ENCODE measurements at places on chromosomes 5 and 9.

- DNase-seq: no peak
Measured at GRCh38 chr9:112881331-112881730, 9.3 kb downstream of the SLC46A2 start.

- no peak for DNase-seq
Measured at GRCh38 chr5:176413255-176413565, 3.1 kb downstream of the CLTB start.

GRCh38 chr9:101878734-101879133, 140.3 kb upstream of the GRIN3A start:
- DNase-seq: no peak

DNA sequence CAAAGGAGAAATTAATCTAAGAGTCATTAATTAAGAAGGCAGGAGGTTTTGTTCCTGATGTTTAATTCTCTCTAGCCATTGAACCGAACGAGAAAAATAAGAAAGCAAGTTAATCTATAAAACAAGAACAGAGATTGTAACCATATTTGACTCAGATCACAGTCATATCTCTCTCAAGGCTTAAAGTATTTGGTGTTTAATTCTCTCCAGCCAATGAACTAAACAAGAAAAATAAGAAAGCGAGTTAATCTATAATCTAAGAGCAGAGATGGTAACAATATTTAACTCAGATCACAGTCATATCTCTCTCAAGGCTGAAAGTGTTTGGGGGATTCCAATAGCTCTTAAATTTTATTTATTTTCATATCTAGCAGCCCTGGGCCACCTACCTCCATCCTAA, 74.4 kb upstream of the SHISAL2B start:
- no peak for DNase-seq

GRCh38 chr9:99054581-99054980, 50.3 kb upstream of the TGFBR1 start:
- no peak for DNase-seq

DNA sequence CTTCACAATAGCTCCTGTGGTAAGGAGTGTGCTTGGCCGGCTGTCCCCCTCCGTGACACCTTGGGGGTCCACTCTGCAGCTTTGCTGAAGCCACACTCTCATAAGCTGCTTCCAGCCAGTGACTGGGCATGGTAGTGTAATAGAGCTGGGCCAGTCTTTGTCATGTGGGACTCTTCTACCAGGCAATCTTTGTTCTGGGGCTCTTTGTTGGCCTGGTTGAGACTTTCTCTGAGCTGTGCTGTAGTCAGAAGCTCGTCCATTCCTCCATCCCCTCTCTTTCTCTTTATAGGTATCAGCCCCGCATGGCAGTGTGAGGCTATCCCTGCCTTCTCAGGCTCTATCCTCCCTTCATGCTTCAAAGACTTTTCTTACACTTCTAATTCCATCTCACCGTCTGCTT, 25.7 kb downstream of the CARD6 start:
- no peak for DNase-seq

GRCh38 chr5:78747705-78748359, 99.3 kb upstream of the LHFPL2 start:
- DNase-seq: peak; percentile 65

- peak; percentile 17 for DNase-seq
Measured at GRCh38 chr5:135488727-135489465, 36.7 kb upstream of the TIFAB start.

DNA sequence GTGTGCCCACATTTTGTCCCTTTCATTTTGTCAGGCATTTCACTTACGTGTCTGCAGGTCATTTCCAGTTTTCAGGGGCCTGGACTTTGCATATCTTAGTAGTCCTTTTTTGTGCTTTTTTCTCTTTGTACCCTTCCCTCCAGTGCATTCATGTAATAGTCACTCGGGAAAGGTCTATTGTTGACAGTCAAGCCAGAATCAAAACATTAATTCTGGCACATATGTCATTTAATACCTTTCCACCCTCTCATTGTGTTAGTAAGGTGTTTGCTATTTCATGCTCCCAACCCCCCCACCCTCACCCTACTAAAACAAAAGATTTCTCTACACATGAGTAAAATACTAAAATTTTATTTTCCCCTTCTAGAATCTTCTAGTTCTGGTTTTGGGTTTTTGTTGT, 42.7 kb downstream of the UGCG start:
- no peak for DNase-seq

DNA sequence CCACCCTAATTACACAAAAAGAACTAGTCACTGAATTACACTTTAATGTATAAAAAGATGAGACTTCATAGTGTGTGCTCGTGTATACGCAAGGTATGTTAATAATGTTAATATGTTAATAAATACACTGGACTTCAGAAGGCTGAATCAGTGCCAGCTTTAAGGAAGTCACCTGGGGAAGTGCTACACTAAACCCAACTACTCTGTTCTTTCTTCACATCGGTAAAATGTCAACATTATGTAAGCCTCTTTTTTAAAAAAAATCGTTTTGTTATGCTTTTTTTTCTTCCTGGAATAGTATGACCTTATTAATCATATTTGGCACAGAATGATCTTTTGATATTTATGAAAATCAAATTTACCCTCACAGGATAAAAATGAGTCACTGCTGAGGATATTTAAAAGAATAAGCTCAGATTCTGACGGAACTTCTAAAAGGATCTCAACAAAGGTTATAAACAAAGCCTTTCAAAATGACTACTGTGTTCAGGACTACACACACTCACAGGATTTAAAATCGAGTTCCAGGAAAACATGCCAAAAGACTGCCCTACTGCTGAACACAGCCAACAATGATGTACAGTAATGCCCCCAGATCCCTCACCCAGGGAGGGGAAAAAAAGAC, 75.9 kb downstream of the AUH start:
- DNase-seq: peak; percentile 64

DNA sequence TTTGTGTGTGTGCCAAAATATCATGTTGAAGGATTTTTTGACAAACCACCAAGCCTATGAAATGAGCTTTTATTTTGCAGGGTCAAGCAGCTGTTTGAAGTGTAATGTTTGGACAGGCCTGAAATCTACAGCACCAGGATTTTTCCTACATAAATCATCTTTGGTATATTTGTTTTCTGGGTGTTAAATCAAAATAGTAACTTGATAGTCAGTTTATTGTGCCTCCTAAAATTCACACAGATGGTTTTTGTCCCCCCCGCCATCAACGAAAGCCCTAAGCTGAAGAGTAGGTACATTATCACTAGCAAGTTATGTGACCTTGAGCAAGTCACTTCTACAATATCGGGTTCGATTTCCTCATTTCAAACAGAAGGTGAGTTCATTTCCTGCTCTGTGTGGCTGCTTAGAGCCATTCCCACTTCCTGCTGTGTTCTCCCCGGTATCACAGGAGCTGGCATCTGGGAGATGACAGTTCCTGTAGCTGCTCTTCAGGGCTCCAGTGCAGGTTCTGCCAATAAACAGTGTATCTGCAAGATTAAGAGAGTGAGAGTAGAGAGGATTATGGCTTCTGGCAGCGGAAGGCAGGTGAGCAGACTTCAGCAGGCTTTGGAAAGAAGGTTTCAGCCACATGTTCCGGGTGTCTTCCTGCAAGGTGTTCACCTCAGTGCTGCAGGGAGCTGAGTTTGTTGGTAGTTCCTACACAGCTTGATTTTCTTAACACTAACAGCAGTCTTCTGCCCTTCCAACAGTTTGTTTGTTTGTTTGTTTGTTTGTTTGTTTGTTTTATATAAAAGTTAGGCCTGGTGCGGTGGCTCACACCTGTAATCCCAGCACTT, 48.4 kb upstream of the GNE start:
- DNase-seq: no peak

DNA sequence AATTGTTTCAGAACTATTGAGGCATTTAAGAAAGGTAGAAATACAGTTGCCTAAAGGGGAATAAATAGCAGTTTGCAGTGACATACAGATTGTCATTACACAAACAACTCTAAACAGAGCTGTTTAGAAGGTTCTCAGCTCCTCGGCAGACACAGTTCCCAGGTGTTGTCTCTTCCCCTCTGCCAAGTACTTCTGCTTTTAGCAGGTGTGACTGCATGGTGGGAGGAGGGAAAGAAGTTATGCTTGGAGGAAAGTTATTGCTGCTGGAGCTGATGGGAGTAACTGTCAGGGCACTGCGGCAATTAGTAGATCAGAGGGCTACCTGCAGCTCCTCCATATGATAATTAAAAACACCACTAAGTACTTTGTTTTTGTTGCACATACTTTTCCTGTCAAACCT, 14.5 kb downstream of the EDIL3 start:
- no peak for DNase-seq

DNA sequence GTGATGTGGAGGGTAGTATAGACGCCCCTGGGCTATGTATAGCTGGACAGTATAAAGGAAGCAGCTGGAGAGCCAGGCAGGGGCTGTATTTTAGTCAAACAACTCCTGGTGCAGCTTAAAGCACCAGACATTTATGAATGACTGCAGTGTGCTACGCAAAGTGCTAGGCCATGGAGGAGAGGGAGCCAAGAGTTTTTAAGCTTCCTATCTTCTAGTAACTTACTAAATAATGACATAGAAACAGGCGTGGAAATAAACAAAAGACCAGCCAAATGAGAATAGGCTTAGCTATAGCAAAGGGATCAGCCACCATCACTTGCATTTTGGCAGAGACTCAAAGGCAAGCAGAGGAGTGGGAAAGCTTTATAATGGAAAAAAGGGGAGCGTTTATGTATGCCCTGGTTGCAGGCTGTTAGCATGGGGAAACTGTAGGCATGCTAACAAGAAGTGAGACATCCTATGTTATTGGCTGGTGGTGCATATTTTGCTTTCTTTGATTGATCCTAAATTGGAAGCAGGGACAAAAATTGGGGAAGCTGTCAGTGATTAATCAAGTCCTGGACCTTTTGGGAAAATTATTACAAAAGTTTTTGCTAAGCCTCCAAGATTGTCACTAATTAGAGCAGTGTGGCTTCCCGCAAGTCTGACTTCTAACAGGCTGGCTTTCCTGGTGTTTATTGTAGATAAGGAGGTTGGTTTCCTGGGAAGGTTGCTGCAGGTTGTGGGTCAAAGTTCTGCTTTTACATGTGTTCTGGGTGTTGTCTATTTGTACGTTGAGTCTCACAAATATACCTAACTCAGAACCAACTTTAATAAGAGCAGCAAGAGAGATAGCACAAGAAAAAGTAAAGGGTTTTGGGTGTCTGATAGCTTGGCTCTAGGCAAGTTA, 46.6 kb downstream of the RAB3C start:
- DNase-seq: no peak

DNA sequence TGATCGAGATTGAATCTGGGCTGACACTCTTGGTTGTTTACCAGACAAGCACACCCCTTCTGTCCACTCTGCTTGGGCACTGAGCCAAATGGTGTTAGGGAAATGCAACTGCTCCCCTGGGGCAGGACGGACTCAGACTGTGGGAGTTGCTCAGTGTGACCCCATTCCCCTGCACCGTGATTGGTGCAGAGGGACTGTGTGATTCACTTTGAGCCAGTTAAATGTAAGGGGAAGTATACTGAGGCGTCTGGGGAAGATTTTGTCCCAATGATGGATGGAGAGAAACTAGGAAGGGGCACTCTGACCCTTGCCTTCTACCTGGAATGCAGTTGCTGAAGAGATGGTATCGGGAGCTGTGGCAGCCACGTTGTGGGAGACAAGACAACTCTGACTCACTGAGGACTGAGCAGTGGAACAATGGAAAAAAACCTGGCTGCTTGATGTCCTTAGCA, 196.0 kb upstream of the ANKRD55 start:
- DNase-seq: no peak

GRCh38 chr5:123785162-123786071, 273.4 kb downstream of the CSNK1G3 start:
- DNase-seq: no peak

GRCh38 chr9:8961186-8961851, 1161.7 kb upstream of the DMAC1 start:
- DNase-seq: no peak

DNA sequence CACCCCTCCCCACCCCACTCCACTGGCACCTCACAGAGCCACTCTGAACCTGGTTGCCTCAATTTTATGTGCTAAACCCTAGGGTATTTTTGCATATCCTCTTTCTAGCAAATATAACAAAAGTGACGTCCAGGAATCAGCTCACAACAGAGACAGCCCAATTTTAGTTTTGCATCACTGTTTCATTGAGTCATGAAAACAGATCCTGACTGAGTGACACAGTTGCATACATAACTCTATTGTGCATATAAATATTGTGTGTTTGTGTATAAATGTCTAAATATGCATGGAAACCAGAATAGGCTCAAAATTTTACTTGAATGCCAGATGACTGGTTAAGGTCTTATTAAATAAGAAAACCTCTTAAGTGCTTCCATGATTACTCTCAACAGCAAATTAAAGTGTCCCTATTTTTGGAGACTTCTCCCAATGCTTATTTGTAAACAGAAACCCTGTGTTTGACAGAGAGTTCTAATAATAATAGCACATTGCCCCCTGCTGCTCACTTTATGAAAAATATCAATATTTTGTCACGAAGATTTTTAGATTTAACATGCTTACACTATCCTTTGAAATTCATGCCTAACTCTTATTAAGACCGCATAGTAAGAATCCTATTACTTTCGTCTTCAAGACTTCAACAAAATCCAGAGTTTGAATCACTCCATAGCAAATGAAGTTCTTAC, 75.5 kb upstream of the PRRC1 start:
- DNase-seq: no peak

DNA sequence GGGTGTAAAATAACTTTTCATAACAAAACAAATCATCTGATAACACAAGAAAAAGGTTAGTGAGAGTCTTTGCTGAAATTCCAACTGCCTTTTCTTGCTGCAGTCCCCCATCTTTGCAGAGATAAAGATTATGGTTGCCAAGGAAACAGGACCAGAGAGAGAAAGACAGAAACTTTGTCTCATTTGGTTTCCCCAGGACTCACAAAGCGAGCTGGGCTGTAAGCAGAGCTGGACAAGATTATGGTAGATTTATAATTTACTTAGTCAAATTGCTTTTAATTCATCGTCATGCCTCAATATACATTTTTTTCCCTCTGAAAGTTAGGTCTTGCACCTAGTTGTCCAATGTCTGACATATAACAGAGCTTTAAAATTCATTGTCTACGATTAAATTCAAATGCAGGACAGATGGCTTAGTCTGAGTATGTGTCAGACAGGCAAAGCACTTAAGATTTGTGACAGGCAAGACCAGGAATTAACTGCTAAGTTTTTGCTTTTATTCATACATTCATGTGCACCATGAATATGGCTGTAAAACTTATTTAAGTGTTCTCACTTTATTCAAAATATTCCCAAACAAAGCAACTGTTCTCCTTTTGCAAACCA, 17.4 kb downstream of the ENC1 start:
- no peak for DNase-seq

DNA sequence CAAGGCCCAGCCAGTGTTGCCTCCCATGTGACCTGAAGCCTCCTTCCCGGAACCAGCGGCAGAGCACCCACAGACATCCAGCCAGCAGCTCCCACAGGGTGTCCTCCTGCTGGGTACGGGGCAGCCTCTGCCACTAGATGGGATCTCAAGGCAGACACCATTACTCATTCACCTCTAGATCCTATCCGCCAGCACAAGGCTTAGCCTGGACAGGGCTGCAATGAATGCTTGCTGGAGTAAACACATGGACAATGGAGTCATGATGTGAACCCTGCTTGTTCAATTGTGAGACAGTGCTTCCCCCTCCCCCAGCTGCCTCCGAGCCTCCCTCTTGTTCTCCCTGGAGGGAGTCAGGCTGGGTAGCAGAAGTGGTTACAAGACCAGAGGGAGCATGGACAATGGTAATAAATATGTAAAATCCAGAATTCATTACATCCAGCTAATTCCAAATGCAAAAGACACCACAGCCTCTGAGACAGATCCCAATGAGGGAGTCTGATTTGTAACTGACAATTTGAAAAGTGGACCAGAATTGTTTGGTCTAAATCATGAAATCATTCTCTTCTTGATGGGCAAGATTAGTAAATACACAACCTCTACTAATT, 132.0 kb downstream of the CRB2 start:
- DNase-seq: no peak

GRCh38 chr9:132588098-132588497, 5.7 kb downstream of the BARHL1 start:
- no peak for DNase-seq

Data from retinal pigment epithelial cell (primary cell).